IPS-NIHi11 (cell line): ENCODE measurements at places on chromosomes 3 and 15.

- DNase-seq: no peak
Measured at GRCh38 chr3:128155616-128156360, 2.5 kb downstream of the EEFSEC start.

DNA sequence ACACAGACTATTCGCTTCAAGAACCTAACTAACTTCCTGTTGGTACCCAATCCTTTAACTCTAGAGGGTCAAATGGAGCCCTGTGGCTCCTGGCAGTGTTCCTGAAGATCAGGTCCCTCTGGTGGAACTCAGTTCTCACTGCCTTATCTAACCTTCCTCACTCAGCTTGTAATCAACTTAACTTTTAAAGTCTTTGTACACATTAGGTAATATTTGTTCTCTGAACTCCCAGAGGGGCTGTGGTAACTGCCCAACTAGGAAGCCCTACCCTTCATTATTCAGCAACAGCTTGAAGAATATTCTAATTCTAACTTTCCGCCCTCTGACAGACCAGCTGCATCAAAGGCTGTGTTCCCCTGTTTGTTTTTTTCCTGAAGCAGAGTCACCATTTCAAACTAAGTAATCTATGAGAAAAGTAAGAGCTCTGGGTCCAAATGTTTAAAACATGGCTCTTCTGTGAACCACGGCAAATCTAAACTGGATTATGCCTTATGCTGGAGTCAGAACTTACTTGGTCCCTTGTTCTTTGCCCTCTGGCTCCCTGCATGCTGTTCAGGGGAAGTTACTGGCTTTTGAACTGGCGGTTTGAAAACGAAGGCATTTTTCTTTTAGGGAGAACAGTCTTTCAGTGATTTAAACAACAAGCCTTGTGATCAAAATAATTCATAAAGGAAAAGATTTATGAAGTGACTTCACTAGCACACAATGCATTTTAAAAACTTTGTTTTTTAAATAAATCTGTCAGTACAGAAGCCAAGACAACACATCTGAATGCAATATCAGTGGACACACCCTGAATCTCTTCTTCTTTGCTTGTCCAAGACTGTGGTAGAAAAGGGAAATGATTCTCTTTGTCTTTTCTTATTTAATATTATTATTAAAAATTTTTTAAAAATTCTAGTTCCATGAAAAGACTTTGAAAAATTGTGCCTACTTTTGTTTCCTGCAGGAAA is 365.6 kb downstream of the TIGIT start:
- DNase-seq: no peak

- no peak for DNase-seq
Measured at GRCh38 chr3:134850761-134851160, 55.7 kb downstream of the EPHB1 start.

DNA sequence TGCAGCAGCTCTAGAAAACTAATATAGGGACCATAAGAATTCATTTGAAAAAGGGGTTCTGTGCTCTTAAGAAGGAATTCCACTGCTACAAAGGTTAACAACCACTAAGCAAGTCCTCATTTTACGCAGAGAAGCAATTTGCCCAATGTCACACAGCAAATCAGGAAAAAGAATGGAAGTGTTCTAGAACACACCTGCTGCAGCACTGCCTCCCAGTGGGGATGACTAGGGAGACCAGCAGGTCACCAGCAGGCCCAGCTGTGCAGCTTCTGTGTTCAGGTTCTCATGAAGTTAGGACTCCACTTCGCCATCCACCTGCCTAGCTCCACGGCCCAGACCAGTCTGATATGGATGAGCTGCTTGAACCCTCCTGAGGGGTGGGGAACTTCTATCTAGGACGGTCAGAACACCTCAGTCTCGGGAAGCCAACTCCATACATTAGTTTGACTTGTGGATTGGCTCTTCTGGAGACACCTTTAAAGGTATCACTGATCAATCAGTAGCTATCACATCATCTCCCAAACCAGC is 18.6 kb downstream of the POMGNT2 start:
- DNase-seq: no peak

DNA sequence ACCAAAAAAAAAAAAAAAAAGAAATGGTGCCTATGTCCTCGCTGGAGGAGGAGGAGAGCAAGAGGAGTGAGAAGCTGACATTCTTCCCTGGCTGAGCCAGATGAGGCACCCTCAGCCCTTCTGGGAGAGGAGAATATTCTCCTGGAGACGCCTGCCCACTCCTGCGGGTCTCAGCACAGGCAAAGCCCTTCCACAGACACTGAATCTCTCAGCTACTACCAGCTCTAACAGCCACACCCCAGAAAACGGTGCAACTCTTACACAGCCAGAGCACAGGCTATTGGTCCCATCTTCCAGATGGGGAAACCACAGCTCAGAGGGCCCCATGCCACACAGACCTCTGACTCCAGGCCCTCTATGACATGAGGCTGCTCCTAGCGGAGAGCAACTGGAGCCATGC is 5.7 kb downstream of the RASL12 start:
- DNase-seq: no peak

DNA sequence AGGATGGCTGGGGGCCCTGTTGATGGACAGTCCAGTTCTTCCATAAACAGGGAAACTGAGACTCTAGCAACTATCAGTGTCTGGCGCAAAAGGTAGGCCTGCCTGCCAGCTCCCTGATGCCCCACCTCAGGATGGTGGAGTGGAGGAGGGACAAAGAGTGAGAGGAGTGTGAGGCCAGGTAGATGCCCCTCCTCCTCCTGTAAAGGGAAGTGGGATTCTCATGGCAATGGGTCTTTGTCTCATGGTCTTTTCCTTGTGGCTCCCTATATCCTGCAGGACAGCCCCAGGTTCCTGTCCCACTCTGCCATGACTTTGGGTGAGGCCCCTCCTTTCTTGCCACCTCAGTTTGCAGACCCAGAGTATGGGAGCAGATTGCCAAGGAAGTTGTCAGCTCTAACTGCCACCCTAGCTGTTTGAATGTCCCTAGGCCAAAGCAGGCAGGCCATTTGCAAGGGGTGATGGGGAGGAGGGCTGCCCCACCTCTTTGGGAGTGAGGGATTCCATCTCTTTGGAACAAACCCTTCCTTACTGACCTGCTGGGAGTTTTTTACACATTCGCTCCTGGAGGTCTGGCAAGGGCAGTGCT is 2.8 kb upstream of the DNAH1 start:
- no peak for DNase-seq

GRCh38 chr3:10108091-10108490 is at the start of gene FANCD2OS:
Gene FANCD2OS (minus strand): TSS chr3:10108255. CDS start chr3:10104774, 3,481 bp downstream.
- peak; percentile 14 for DNase-seq

GRCh38 chr15:50055750-50056157 is 63.3 kb downstream of the ATP8B4 start:
- no peak for DNase-seq

DNA sequence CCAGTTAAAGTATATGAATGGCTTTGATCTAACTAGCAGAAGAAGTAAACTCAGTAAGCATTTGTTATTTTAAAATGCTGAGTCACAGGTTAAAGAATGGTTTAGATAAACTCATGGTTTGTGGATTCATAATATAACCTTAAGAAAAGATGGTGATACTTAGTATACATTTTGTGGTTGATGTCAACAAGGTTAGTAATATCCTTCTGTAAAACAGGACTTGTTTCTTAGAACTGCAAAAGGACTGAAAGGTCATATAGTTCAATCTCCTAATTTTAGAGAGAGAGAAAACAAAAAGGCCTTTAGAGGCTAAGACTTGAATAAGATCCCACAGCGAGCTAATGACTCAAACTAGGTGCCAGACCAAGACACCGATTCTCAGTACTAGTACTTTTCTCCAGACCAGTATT is 50.0 kb downstream of the STRIT1 start:
- no peak for DNase-seq

GRCh38 chr15:68383161-68384074 is 48.5 kb downstream of the ITGA11 start:
- peak; percentile 71 for DNase-seq

DNA sequence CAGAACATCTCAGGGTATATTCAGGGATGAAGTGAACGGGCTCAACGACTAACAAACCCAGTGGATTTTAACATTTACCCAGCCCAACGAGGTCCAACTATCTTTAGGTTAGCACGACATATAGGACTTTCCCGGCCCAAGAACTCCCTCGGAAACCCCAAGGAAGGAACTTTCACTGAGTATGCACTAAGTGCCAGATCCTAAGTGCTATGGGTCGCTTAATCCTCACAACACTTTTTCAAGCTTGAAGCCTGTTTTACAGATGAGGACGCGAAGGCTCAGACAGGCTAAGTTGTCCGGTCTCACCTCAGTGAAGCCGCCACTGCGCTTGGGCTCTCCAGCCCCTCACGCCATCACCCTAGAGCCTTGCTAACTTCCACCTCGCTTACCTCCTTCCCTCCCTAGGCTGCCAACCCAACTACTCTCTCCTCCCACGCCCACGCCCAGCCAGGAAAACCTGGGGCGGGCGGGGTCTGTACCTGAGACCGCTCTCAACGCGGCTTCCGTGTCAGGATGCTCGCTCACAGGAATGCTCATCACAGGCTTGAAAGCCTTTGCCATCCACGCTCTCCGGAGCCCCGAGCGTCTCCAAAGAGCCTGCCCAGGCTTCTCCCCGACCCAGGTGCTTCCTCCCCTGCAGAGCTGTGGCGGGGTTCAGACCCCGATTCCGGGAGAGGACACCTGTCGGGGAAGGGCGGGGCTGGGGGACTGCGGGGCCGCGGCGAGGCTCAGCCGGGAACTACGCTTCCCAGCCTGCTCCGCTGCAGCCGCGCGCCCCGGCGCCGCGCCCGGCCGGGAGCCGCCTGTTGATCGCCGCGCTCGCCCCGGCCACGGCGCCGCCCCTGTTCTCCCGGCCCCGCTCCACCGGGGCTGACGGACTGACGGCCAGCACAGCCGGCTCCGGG is at the start of gene TMOD2:
TSS of gene TMOD2 (plus strand) at position 806 of the 905 bp plus-strand sequence. CDS start 14,845 bp downstream, outside the sequence.
- DNase-seq: peak; percentile 84

GRCh38 chr3:151058740-151059139 is 26.7 kb upstream of the MED12L start:
- DNase-seq: no peak

GRCh38 chr15:42101861-42102260 is 7.5 kb upstream of the PLA2G4D start:
- DNase-seq: no peak

DNA sequence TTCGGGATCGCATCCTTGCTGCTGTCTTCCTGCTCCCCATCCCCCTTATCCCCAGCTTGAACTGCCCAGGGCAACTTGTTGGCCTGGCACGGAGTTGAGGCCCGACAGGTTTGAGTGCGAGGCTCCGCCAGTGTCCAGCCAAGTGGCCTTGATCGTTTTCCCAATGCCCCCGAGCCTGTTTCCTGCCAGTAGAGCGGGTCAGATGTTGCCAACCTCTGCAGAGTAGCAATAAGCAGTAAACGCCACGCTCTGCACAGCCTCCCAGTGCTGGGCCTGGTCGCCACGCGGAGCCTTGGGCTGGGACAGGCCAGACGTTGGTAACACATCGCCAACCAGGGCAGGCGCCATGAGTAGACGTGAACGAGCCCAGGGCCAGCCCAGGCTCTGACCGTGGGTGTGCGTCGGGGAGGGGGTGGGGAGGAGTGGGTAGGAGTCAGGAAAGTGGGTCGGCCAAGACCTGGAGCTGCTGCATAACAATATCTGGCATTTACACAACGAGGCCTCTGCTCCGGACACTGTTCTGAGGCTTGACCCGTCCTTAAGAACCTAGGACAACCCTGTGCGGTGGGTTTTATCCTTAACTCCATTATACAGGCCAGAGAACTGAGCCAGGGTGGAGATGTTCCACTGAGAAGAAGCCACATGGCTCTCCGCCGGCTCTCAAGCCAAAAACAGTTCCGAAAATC is 444 bp upstream of the ABHD14A start:
- DNase-seq: no peak

DNA sequence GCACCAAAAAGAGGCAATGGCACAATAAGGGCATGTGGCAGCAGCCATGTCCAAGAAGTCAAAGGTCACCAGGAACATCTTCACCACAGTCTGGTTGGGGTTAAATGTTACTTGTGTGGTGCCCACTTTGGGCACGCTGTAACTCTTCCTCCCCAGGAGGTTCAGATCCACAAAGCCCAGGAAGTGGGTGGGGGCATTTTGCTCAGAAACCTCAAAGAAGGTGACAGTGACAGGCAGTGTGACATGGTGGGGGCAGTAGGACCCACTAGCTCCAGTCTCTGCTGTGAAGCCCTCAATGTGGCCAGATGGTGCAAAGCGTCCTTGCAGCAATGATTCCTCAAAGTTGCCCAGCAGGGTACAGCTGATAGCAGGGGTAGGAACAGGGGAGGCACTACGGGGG is 5.8 kb downstream of the ZNF80 start:
- DNase-seq: no peak

- DNase-seq: no peak
Measured at GRCh38 chr15:63191895-63192618, 2.7 kb downstream of the RAB8B start.

- peak; percentile 94 for DNase-seq
Measured at GRCh38 chr3:50617096-50617791, at the start of gene MAPKAPK3. Gene MAPKAPK3 (plus strand): TSS chr3:50617151. CDS start chr3:50617566, 415 bp downstream.

DNA sequence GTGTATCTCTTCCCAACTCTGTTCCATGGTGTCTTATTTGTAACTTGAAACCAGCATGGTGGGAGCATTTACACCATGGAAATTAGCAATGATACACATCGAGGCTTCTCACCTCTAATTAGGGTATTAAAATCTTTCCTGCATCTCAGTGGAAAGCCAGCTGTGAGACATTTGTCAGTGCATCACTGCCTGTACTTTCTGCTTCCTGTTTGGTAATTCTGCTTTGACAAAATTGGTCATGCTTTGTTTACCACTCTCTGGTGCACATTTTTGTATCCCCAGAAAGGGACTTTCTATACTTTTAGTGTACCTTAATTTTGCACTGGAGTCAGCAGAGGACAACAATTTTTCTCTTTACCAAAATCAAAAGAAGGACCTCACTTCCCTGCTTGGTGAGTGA is 402.1 kb downstream of the PDCD6IP start:
- DNase-seq: no peak

DNA sequence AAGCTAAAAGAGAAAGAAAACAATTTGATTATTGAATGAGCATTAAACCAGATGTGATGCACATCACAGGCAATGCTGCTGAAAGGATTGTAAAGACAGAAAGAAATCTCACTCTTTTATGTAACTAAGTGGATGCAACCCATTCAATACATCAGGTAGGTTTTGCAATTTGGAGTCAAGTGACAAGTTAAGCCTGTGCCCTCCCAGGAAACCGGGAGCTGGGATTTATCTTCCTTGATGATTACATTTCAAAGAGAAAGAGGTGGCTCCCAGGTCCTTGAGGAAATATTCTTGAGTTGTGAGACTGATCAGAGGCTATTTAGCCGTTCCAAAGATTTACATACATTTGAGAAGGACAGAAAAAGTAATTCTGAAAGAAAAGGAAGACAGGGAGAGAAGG is 219.0 kb upstream of the PROK2 start:
- no peak for DNase-seq

GRCh38 chr3:66403323-66403990 is 97.4 kb downstream of the LRIG1 start:
- DNase-seq: no peak

GRCh38 chr3:75232216-75232615 is 431.9 kb upstream of the FRG2C start:
- no peak for DNase-seq
